ENCODE measurements at places on chromosomes 11 and 22.

GRCh38 chr11:86591631-86592030, 80.8 kb downstream of the ME3 start:
- no peak for DNase-seq

DNA sequence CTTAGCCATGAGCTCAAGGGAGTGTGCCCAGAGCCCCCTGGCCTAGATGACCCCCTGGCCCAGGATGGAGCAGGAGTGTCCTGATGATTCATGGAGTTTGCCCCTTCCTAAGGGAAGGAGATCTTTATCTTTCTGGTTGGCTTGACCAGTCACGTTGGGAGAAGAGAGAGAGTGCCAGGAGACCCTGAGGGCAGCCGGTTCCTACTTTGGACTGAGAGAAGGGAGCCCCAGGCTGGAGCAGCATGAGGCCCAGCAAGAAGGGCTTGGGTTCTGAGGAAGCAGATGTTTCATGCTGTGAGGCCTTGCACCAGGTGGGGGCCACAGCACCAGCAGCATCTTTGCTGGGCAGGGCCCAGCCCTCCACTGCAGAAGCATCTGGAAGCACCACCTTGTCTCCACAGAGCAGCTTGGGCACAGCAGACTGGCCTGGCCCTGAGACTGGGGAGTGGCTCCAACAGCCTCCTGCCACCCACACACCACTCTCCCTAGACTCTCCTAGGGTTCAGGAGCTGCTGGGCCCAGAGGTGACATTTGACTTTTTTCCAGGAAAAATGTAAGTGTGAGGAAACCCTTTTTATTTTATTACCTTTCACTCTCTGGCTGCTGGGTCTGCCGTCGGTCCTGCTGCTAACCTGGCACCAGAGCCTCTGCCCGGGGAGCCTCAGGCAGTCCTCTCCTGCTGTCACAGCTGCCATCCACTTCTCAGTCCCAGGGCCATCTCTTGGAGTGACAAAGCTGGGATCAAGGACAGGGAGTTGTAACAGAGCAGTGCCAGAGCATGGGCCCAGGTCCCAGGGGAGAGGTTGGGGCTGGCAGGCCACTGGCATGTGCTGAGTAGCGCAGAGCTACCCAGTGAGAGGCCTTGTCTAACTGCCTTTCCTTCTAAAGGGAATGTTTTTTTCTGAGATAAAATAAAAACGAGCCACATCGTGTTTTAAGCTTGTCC, 14.3 kb downstream of the ADORA2A start:
- DNase-seq: no peak

DNA sequence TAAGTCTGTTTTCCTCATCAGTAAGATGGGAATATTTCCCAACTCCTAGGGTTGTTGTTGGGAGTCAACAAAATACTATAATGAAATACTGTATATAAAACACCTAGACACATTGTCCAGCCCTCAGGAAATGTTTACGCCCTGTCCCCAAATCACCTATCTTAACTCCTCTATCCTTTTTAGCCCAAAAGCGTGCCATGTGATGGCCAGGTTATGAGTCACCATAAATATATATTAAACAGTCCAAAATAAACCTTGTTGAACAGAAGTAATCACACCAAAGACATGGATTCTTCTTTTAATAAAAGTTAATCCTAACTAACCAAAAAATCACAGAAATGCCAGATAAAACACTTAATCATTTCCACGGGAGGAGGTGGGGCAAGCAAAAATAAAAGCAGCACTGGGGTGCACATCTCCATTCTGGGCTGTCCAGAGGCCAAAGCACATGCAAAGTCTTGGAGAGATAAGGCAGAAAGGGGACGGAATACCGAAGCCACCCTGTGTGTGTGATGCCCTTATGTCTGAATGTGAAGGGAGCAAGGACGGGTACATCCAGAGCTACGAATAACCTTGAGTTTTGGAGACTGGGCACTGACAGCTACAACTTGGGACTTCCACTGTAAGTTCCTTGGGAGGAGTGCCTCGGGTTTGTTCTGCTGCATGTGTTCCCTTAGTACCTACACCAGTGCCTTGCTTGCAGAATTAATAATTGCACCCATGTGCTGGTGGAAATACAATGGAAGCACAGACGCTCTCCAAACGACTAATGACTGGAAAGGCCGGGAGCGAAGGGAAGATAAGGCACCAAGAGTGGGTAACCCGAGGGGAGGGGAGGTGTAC, 1.1 kb downstream of the OSBP start:
- no peak for DNase-seq

DNA sequence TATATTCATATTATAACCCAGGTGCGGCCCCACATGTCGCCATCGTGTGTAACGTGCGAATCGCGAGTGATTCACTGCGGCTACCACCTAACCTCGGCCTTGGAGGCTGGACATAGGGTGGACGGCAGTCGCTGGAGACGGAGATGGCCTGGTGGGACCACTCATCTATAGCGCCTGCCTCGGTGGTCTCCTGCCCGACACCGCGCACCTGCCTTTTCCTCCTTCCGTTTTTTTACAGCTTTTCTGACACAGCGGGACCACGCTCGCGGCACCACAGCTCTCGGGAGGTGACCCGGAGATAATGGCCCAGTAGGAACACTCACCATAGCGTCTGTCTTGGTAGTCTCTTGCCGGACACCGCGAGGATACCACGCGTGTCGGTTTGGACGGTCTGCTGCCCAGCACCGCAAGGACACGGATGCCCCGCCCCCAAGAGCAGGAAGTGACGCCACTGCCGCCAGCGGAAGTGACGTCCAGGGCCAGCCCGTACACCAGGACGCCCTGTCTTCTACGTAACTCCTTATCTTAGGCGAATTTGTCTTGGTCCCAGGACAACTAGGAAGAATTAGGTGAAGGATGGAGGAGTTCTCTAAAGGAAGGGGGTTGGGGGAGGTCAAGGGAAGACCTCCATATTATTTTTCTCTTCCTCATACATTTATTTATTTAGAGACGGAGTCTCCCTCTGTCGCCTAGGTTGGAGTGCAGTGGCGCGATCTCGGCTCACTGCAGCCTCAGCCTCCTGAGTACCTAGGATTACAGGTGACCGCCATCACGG, 6.4 kb downstream of the SNU13 start:
- DNase-seq: peak; percentile 66

GRCh38 chr11:60788401-60789125, 3.4 kb downstream of the MS4A10 start:
- DNase-seq: no peak

DNA sequence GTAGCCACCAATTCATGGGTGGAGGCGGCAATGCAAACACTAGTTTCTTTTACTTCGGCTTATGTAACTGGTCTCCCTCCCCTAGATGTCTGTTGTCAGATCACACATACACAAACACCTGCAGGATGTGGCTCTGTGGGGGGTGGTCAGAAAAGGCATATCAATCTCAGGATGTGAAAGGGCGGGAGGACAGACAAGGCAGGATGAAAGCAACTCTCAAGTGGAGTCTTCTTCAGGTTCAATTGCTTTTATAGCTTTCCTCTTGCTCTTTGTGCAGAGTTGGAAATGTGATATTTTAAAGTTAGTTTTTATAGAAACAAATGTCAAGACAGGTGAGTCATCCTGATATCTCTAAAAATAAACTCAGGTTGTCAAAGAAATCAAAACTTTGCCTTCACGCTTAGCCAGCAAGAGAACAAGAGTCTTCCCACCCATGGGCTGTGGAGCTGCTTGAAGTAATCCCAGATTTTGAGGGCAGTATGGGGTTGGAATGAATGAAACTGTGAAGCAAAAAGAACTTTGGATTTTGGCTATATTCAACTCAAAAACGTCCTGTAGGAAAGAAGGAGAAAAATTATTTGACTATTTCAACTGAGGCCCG, 423.4 kb downstream of the GUCY1A2 start:
- DNase-seq: no peak

- no peak for DNase-seq
Observed at GRCh38 chr11:124483422-124483821, 37.9 kb upstream of the OR8B8 start.

DNA sequence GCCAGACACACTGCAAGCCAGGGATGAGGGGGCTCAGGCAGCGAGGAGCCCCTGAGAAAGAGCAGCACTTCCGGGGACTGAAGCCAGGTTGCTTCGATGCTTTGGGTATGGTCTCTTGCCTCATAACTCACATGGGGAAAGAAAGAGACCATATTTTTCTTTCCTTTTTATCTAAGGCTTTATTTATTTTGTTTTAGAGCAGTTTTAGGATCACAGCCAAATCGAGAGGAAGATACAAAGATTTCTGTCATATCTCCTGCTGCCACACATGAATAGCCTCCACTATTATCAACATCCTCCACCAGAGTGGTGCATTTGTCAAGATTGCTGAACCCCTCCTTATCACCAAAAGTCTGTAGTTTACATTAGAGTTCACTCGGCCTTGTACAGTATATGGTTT, 24.3 kb upstream of the ADSL start:
- no peak for DNase-seq

DNA sequence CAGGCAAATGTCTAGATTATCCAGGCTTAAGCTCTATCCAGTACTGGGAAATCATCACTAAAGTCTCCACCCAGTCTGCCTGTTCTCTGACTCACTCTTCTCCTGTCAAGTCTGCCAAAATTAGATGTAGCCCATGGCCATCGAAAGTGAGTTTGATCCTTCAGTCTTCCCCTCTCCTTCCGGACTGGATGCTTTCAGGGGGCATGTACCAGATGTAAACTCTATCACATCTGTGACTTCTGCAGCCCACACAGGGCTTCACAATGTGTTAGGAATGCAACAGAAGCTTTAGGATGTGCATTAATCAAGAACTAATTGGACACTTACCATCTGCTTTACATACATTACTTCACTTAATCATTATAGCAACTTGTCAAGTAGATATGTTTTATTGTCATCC, 12.3 kb downstream of the ME3 start:
- no peak for DNase-seq

GRCh38 chr11:61009392-61010275, 38.2 kb downstream of the CD6 start:
- no peak for DNase-seq
